Lower leg skin (tissue), 4 donors: ENCODE measurements at places on chromosomes 11 and 22.

- DNase-seq: no peak
Observed at GRCh38 chr11:62707277-62707861, at the start of the genes BSCL2 and GNG3. BSCL2 (minus strand) TSS chr11:62707424; CDS start chr11:62707195, 229 bp downstream. GNG3 (plus strand) TSS chr11:62707676; CDS start chr11:62708296, 620 bp downstream.

- DNase-seq: no peak
Observed at GRCh38 chr11:44430140-44430539, 120.2 kb upstream of the ALX4 start.

- no peak for DNase-seq
Observed at GRCh38 chr11:7596975-7597391, 76.3 kb downstream of the CYB5R2 start.

GRCh38 chr11:819943-820649 lies 1.4 kb downstream of the PNPLA2 start:
- DNase-seq: peak; percentile 98

DNA sequence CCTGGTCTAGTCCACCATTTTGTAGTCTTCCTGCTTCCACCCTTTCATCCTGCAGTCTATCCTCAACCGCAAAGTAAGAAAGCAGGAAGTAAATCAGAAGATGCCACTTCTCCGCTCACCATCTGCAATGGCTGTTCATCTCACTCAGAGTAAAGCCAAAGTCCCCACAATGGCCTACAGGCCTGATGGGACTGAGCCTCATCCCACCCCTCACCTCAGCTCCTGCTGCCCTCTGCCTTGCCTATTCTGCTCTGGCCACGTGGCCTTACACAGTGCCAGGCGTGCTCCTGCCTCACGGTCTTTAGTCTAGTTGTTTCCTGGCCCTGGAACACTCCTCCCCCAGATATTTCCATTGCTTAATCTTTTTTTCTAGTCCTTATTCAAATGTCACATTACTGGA lies 95.5 kb downstream of the USP35 start:
- no peak for DNase-seq

DNA sequence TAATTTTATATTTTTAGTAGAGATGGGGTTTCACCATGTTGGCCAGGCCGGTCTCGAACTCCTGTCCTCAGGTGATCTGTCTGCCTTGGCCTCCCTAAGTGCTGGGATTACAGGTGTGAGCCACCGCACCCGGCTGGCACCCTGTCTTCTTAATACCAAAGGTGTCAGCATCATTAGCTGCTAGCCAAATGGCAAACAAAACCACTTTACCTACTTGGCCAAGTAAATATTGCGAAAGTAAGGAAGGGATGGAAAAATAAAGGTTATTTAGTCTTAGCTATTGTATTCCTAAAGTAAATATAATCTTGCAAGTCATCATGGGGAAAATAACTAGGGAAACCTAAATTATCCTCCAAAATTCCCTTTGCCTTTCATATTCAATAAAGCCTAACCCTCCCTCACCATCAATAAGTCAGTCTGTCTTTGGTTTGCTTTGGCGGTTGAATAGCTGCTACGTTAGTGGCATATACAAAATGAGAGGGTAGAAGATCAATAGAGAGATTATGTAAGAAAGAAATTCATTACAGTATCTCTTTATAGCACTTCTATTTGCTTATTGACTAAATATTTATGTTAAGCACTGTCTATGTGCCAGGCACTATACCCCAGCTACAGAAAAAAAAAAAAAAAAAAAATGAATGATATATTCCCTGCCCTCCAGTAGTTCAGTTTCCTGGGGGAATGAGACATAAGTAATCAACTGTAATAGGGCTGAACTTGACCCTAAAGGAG lies 40.2 kb upstream of the CFAP300 start:
- DNase-seq: no peak

- no peak for DNase-seq
Observed at GRCh38 chr11:84819537-84819936, 807.6 kb downstream of the DLG2 start.

DNA sequence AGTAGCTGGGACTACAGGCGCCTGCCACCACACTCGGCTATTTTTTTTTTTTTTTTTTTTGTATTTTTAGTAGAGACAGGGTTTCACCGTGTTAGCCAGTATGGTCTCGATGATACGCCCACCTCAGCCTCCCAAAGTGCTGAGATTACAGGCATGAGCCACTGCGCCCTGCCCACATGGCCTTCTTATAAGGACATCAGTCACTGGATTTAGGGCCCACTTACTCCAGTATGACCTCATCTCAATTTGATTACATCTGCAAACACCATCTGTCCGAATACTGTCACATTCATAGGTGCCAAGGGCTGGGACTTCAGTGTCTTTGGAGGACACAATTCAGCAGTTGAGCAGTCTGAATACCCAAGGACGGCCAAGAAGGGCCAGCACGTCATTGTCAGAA lies 8.2 kb upstream of the PRR5 start:
- DNase-seq: no peak

- no peak for DNase-seq
Observed at GRCh38 chr11:44029977-44030911, 17.5 kb upstream of the ACCSL start.

- DNase-seq: no peak
Observed at GRCh38 chr11:83172551-83172950, 15.6 kb downstream of the PCF11 start.

DNA sequence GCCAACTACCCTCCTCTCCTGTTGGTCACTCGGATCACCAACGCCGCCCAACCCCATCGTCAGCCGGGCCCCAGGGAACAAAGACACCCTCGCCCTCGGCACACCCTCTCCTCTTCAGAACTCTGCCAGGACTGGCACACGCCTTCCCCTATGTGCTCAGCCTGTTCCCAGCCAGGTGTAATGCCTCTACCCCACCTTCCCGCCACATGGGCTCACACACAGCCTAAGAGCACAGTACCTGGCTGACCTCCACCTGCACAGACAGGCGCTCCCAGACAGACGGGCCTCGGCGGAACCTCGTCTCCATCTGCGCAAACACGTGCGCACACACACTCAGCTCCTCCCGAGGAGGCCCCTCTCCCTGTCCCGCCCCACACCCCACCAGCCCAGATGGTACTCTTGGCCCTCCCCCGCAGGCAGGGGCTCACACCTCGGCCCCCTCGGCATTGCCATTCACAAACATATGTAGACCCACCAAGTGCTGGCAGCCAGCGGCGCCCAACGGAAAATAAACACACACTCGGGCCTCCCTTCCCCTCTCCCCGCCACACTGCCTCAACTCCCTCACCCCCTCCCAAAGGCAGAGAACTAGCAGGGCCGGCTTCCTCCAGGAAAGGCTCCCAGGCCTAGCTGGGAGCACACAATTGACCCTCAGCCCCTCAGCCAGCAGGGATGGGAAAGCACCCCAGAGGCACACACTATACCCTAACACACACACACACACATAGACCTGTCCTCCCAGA lies 8.5 kb downstream of the ELFN2 start:
- DNase-seq: no peak

GRCh38 chr22:45670981-45671782 lies 452 bp upstream of the ATXN10 start:
- no peak for DNase-seq

DNA sequence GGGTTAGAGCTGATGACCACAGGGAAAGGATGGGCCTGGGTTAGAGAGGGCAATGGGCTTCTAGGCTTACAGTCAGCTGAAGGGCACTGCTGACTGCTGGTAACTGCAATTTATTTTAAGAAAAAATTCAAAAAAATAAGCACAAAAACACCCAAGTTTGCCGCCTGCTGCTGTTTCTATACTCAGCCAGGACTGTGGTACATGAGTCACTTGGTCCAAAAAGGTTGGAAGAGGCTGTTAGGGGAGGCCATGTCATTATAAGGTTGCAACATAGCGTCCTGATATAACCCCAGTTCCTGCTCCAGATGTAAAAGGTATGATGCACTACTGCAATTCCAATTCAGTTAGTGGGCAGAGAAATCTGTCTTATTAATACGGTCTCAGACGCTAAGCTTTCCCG lies 98.9 kb downstream of the ETS1 start:
- DNase-seq: no peak

DNA sequence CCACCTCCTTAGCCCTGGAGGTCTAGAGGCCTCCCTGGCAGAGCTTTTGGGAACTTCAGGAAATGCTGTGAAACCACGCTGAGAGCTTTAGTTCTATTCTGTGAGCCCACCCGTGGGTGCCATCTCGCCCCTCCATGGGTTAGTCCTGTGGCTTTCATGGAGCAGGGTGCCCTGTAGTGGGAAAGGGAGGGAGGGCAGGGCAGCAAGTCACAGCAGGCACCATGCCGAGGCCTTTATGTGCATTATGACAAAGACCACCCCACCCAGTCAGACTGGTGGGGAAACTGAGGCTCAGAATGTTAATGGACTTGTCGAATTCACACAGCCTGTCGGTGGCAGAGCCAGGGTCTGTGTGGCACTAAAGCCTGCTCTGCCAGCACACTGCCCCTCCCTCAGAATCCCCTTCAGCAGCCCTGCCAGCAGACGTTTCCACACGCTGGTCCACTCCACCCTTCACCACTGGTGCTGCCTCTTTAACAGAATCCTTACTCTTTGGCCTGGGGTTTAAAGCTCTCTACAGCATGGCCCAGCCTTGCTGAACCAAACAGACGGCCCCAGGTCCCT lies 13.4 kb downstream of the TMPRSS13 start:
- DNase-seq: no peak

GRCh38 chr22:44109416-44109815 lies 71.3 kb upstream of the PARVG start:
- DNase-seq: no peak

DNA sequence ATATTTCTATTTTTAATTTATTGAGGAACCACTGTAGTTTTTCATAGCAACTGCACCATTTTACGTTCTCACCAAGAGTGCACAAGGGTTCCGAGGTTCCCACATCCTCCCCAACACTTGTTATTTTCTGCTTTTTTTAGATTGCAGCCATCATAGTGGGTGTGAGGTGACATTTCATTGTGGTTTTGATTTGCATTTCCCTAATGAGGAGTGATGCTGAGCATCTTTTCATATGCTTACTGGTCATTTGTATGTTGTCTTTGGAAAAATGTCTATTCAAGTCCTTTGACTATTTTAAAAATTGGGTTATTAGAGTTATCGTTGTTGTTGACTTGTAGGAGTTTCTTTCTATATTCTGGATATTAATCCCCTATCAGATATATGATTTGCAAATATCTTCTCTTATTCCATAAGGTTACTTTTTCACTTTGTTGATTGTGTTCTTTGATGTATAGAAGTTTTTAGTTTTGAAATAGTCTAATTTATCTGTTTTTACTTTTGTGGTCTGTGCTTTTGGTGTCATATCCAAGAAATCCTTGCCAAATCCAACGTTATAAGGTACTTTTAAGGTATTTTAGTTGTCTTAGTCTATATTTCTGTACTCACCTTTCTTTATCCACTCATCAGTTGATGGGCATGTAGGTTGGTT lies 9.0 kb downstream of the NEAT1 start:
- DNase-seq: peak; percentile 48

GRCh38 chr11:125020342-125020741 lies 42.8 kb upstream of the SLC37A2 start:
- no peak for DNase-seq
